Stimulated activated CD8-positive, alpha-beta memory T cell treated with anti-CD3 and anti-CD28 coated beads, Interleukin-2, amount 100 ng/mL, for 1 hour (primary cell): ENCODE measurements at places on chromosomes 16 and 17.

DNA sequence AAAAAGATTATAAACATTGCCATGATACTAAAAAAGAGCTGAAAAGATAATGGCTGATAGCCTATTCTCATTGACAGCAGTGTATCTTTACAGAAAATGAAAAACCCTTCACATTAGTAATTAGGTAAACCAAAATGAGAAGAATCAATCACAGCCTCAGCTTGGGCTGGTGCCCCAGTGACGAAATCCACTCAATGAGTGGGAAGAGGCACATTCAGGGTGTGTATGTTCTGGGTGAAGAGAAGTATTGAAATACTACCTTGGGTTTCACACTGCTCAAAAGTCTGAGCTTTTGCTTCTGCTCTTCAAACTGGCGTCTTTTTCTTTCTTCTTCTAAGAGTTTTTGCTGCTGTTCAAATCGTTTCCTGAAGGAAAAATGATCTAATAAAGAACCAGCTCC, 24.2 kb downstream of the SYNRG start:
- no peak for DNase-seq

GRCh38 chr17:44221084-44221861, 1.8 kb upstream of the UBTF start:
- DNase-seq: no peak

DNA sequence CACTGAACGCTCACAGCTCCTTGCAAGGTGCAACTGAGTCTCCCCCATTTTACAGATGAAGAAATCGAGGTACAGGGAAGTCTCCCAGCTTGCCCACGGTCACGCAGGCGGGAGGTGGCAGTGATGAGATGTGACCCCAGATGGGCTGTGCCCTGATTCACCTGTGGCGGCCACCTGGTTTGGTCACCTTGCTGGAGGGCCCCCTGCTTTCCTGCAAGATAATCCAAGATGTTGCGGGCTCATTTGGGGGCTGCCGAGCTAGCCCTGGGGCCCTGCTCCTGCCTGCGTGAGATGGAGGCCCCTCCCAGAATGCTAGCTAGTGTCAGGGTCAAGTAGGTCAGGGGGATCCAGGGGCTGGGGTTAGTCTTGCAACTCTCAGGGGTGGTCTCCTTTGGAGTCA, 59.6 kb upstream of the IL34 start:
- no peak for DNase-seq

GRCh38 chr16:29007730-29008593, 23.1 kb downstream of the LAT start:
- peak; percentile 40 for DNase-seq

- no peak for DNase-seq
Measured at GRCh38 chr16:4193920-4194319, 48.0 kb downstream of the SRL start.

DNA sequence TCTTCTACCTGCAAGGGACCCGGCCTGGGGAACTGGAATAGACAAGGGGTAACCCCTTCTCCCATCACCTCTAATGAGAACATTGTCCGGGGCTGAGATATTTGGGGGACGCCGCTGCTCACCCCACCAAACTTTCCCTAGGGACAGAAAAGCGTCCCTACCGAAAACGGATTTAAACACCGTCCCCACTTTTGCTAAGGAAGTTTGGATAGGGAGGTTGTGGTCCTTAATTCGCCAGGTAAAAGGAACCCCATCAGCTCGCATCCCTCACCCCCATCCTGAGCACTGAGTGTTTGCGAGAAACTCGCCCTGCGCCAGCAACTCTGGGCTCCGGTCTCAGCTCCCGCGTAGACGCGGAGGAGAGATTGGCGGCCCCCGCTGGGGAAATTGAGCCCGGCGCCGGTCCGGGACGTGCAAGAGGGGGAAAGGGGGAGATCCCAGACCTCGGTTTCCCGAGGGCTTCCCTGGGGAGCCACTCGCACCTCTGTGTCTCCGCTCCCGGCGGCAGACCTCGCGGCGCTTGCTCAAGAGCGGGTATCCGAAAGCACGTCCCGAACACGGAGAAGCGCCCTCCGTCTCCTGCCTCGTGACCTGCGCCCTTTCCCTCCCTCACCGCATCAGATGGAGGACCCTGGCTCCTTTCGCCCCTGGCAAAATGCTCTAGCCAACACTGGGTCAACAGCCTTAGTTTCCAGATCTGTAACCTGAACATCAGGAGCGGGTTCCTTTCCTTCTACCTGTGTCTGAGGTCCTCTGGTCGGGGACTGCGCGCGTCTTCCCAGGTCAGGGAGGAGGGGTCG, 3.1 kb upstream of the SOX9 start:
- no peak for DNase-seq

- peak; percentile 31 for DNase-seq
Measured at GRCh38 chr17:2400474-2400866, 390 bp downstream of the MNT start.

- no peak for DNase-seq
Measured at GRCh38 chr16:22284637-22285036, 12.6 kb upstream of the POLR3E start.
